ENCODE measurements at places on chromosomes 12 and 14. TPM values are rescaled to one million over a fixed set of nuclear protein-coding genes. Genes with fewer than 3 reads are reported as not detected.

DNA sequence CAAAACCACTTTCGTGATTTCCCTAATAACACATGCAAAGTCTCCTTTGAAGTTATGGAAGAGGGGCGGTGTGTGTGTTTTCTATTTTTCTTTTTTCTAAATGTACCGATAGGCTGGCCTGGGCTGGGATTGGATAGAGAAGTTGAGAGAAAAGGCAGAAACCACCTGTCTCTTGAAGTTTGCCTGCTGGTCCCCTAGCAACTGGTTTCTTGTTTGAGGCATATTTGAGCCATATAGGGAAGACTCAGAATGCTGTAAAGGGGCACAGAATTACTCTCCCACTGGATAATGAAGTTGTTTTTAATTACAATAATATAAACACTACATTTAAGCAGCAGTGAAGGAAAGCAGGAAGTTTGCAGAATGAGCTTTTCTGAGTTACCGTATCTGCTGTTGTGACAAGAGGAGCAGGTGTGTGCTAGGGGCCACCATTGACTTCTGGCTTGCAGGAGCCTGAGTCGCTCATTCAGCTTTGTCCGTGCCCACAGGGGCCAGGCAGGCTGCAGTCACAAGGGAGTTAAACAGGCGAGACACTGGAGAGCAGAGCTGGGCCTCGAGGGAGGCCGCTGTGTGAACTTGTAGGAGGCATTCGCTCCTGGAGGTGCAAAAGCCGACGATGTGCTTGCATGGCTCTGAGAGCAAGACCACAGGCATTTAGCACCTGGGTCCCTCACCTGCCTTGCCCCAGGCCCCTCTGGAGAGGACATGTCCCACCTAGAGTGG, 173.8 kb upstream of the RGS6 start:
- DNase-seq, result no peak

DNA sequence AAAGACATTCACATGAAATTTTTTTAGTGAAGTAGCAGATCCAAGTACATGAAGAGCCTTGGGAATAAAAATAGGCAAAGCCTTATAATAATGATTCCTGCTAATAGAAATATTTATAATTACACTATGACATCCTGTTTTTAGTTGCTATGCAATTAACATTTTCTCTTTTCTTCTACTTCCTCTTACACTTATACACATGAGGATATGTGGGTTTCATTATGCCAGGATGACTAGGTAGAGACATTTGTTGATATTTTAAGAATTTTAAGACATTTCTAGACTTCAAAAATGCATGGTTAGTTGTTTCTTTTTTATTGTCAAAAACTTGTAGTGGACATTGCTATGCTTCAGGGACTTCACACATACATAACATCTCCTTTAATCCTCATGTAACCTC, 326.8 kb downstream of the SYT1 start:
- DNase-seq, result no peak

GRCh38 chr12:103851127-103851526, 10.1 kb upstream of the NT5DC3 start:
- no peak for DNase-seq

GRCh38 chr12:71521125-71521524, 81.5 kb downstream of the LGR5 start:
- peak; percentile 9 for DNase-seq

Gene SLC25A47
- 0.07 TPM for total RNA-seq

DNA sequence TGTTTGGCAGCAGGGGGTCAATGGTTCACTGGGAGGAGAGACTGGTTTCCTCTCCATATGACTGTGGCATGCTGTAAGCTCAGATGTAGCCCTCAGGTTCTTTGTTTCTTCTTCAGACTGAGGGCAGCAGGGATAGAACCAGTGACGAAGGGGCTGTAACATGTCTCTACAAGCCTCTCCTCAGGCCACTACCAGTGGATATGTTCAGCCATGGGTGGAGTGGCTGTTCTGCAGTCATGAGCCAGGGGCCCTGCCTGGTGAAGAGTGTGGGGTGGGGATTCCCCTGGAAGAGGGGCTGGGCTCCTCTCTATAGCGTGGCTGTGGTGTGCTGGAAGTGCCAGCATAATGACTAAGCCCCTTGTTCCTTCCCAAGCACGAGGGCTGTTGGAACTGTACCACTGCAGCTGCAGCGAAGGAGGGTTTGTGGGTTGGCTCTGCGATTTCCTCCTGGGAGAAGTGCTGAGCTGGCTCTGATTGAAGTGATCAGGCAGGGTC, 55.8 kb downstream of the CMAS start:
- DNase-seq, result no peak

Gene ADAM20
- 0.10 TPM for total RNA-seq

- DNase-seq, result no peak
Observed at GRCh38 chr14:82055515-82056115, 522.0 kb upstream of the SEL1L start.

DNA sequence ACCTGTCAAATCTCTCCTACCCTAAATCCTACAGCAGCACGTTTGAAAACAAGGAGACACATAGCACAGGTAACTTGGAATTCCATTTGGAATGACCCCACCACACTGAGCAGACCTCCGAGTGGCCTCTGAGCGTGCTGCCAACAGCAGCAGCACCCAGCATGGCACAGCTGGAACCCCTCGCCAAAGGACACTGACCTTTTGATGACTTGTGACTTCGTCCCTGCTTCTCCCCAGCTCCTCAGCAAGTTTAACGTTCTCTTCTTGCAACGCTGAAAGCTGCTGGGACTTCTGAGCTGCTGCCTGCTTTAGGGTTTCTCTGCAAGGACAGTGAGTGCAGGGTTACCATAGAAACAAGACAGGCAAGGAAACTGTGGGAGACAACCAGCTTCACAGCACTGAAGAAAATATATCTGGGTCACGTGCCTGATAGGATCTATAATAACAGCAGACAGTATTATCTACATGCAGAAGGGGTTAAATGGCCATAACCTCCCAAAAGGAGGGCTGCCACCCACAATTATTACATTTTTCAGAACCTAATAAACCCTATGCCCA, 43.3 kb upstream of the VPS33A start:
- DNase-seq, result no peak

Gene BDKRB2
- 1.3 TPM for total RNA-seq

GRCh38 chr12:67593041-67593440, 55.5 kb upstream of the DYRK2 start:
- DNase-seq, result no peak

Gene GNG2
- 5.9 TPM for total RNA-seq

GRCh38 chr14:52650774-52651173, 44.6 kb downstream of the ERO1A start:
- DNase-seq, result no peak

- DNase-seq, result no peak
Observed at GRCh38 chr14:93454224-93454623, 23.5 kb downstream of the UNC79 start.

- DNase-seq, result no peak
Observed at GRCh38 chr12:69904777-69905176, 79.8 kb downstream of the MYRFL start.

- no peak for DNase-seq
Observed at GRCh38 chr12:132558042-132558856, 52.1 kb downstream of the LRCOL1 start.

- DNase-seq, result no peak
Observed at GRCh38 chr12:115830633-115831032, 446.9 kb downstream of the MED13L start.

DNA sequence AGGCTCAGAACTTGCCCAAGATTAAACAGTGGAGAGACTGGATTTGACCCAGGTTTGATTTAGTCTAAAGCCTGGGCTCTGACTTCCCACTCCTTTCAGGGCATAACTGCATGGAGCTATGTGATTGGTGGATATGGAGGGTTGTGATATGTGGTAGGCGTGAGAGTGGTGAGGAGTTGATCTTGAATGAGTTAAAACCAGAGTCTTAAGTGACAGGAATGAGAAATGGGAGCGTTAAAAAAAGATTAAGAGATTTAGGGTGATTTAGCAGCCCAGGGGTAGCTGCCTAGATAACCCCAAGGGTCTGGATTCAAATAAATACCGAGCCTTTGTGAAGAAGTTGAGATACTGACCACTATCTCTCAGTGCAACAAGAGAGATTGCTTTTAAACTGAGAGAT, 8.4 kb downstream of the SYNDIG1L start:
- DNase-seq, result no peak

GRCh38 chr12:100031836-100032235, 47.1 kb upstream of the ANKS1B start:
- no peak for DNase-seq

Gene RBM19
- 36.1 TPM for total RNA-seq

Gene ADAM21
- not detected for total RNA-seq

GRCh38 chr12:49322708-49323523, at the start of gene TROAP:
Gene TROAP, plus strand, starts transcription at chr12:49323255. Its CDS starts 354 bp downstream, at chr12:49323609.
- DNase-seq, result peak; percentile 99

Gene TSPAN11
- total RNA-seq, result 0.67 TPM

DNA sequence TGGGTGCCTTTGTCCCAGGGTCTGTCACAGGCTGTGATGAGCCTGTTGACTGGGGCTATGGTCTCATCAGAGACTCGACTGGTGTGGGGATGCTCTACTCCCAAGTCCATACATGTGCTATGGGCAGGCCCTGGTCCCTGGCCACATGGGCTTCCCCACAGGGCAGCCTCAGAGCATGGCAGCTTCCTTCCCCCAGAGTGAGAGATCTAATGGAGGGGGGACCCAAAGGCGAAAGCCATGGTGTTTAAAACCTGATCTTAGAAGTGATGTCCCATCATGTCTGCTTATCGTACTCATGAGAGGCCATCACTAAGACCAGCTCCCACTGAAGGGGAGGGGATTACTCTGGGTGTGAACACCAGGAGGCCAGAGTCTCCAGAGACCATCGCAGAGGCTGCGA, 279.0 kb upstream of the RTL1 start:
- no peak for DNase-seq

Gene TMPRSS12
- not detected for total RNA-seq

Gene ZDHHC22
- total RNA-seq, result 11.6 TPM

DNA sequence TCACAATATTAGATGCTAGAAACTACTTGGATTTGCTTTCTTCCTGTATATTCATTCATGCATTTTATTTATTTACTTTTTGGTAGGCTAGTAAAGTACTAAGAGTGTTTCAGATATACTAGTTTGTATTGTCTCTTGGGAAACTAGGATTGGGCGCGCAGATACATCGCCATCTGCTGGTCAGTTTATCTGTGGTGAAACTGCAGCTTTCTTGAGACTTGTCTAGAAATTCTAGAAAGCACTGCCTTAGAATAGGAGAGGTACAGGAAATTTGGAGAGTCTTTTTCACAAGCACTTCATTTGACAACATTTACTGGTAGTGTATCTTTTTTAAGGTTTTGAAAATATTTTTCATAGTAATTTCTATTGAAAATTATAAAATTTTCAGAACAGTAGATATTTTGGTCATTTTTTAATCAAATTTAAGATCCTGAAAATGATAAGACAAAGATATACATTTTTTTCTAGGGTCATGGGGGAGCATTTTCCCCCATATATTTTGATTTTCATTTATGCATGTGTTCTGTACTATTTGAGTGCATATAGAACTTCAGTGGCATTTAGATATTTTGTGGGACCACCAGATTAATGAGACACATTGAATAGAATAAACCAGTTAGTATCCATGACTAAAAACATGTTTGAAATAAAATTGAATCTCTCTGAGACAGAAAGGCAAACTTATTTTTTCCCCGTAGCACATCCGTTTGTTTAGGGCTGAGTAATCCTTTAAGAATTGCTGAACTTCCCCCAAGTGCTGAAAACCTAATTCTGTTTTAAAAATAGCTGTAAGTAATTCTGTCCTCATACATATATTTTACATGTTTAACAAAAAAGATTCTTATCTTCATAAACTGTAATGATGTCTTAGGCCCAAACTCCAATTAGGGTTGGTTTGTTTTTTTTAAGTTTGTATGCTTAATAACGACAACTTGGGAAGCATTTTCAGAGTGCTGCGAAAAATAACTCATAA, 44.5 kb downstream of the SLC38A6 start:
- DNase-seq, result peak; percentile 32

Gene CD4
- total RNA-seq, result 0.81 TPM

Gene TBX5
- not detected for total RNA-seq

- peak; percentile 87 for DNase-seq
Observed at GRCh38 chr12:124518051-124518932, 49.1 kb downstream of the NCOR2 start.

DNA sequence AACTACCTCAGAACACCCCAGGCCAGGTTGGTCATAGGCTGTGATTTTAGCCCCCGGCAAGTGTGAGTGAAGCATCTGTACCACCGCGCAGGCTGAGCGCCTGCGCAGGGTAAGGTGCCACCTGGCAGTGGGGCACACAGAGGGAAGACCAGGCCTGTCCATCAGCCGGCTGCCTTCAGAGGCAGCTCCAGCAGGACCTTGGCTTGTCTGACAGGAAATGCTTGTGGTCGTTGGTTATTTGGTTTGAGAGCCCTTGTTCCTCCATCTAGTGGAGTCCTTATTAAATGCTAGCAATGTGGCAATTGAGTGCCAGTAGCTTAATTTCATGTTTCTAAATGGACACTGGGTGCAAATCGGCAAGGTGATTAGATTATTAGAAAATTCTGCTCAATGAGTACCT, 27.5 kb downstream of the SLC25A29 start:
- no peak for DNase-seq

GRCh38 chr12:114185036-114185435, 218.9 kb upstream of the RBM19 start:
- DNase-seq, result no peak

Gene SERPINA3
- not detected for total RNA-seq

GRCh38 chr12:59677857-59678256, 82.0 kb downstream of the SLC16A7 start:
- DNase-seq, result no peak

DNA sequence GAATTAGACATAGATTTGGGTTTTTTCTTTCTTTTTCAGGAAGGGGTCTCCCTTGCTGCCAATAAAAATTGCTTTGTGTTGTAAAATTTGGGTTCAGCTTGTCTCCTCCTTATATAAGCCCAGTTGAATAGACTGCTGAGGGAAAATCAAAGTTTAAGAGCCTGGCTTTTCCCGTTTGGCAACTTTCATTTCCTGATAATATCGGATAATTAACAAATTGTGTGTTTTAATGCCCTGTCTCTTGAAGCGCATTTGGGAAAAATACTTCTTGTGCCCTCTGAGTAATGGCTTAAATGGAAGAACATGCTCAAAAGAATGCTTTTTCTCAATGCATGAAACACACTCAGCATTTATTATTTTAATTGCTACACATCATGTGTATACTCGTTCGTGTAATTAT, 198.0 kb upstream of the DCN start:
- DNase-seq, result no peak

- peak; percentile 8 for DNase-seq
Observed at GRCh38 chr12:6307529-6307928, 3.0 kb upstream of the PLEKHG6 start.

Gene GLIPR1L1
- 12.8 TPM for total RNA-seq

- DNase-seq, result no peak
Observed at GRCh38 chr14:86915406-86915805, 1077.6 kb downstream of the GALC start.

Gene POLE2
- 30.8 TPM for total RNA-seq
